DMS79 (cell line): ENCODE measurements at places on chromosomes 4 and X.

- DNase-seq: peak; percentile 11
Measured at GRCh38 chr4:77538574-77539157, 67.0 kb upstream of the CXCL13 start.

DNA sequence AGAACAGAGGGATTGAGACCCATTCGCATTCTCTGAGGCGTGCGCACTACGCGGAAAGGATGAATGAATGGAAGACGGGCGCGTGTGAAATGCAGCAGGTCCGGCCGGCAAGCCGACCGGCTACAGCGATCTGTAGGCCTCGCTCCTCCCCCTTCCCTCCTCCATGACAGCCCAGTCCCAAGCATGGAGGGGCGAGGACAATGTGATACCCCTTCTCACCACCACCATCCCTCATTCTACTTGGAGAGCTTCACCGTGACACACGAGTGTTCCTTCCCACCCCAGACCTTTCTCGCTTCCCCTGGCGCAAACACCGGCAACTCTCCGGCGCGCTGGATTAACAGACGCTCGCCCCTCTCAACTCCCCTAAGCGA is 815 bp downstream of the EIF4E start:
- peak; percentile 20 for DNase-seq

GRCh38 chr4:130820448-130820847 is 1724.5 kb downstream of the C4orf33 start:
- DNase-seq: no peak

GRCh38 chr4:62434921-62435320 is 1234.8 kb downstream of the ADGRL3 start:
- DNase-seq: no peak

- peak; percentile 32 for DNase-seq
Measured at GRCh38 chrX:77446908-77447652, at the start of gene FGF16. Gene FGF16, plus strand, starts transcription at chrX:77447389. Its CDS starts 286 bp downstream, at chrX:77447675.

DNA sequence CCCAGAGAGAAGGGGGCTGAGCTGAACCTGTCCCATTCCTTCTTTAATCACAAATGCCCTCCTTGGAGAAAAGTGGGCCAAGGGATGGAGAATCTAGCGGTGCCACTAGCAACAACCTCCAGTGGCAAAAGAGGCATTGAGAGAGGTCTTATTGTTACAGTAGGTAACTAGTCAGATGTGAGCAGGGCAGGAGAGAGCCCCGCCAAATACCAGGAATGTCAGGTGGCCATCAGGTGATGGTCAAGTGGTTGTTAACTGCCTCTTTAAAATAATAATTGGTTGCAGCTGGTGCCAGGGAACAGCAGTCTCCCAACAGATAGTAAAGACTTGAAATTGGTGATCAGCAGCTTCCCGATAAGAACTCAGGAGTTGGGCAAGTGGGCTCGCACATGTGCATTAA is 116.1 kb downstream of the EVC2 start:
- DNase-seq: no peak

- DNase-seq: no peak
Measured at GRCh38 chr4:108060164-108060563, 70.5 kb downstream of the HADH start.

GRCh38 chr4:140071806-140072205 is 82.2 kb downstream of the MAML3 start:
- DNase-seq: no peak

- DNase-seq: no peak
Measured at GRCh38 chr4:108355186-108355901, 186.6 kb upstream of the LEF1 start.

- no peak for DNase-seq
Measured at GRCh38 chr4:155668707-155669220, 2.1 kb downstream of the GUCY1A1 start.

- DNase-seq: no peak
Measured at GRCh38 chr4:793941-794621, 31.8 kb downstream of the CPLX1 start.

DNA sequence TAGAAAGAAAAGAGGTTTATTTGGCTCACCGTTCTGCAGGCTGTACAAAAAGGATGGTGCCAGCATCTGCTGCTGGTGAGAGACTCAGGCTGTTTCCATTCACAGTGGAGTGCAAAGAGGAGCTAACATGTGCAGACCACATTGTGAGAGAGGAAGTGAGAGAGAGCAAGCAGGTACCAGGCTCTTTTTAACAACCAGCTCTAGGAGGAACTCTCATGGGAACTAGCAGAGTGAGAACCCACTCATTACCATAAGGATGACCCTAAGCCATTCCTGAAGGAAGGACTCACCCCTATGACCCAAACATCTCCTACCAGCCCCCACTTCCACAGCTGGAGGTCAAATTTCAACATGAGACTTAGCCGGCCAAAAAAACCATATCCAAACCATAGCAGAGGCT is 158.6 kb upstream of the ADGRL3 start:
- no peak for DNase-seq

GRCh38 chr4:54384563-54384962 is 155.5 kb downstream of the PDGFRA start:
- DNase-seq: no peak

GRCh38 chr4:47053485-47053884 is 22.1 kb downstream of the GABRB1 start:
- no peak for DNase-seq

- no peak for DNase-seq
Measured at GRCh38 chrX:23334848-23335599, at the start of gene PTCHD1. Gene PTCHD1, plus strand, starts transcription at chrX:23334849. Its CDS starts 27 bp downstream, at chrX:23334876.

- DNase-seq: no peak
Measured at GRCh38 chr4:56389558-56389957, 2.3 kb upstream of the AASDH start.

GRCh38 chrX:112816908-112817307 is 23.7 kb downstream of the AMOT start:
- no peak for DNase-seq

DNA sequence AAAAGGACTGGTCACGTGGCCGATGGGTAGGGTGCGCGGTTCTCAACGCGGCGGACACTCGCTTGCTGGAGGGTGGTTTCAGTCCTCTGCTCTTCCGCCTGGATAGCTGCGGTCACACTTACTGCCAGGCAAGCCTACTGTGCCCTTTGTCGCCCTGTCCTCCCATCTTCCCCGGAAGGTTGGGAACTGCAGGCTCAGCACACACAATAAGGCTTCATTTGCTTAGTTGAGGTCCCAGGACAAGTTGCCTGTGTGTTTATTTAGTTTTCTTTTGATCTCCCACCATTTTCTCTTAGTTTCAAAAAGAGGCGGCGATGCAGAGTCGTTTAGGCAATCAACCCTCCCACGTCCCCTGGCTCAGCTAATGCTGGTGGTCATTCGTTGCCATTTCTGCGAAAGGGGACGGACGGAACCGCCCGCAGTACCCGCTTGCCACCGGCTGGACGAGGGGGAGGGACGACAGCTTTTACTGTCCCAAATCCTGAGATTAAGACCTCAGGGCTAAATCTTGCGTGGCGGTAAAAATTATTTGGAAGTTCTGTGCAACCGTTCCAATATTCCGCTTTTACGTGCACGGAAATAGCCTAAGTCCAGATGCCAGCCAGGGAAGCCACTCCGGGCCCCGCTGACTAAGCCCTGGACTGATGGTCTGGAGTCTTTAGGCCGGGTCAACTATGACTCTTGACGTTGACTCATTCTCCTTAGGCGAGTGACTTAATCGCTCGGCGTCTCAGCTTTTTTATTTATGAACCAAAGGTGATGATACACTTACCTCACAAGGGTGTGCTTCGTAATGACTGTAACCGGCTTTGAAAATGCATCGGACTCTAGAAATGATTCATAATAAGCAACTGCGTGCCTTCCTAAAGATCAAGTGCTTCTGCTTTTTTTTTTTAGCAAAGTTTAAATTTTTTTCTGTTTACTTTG is 671 bp upstream of the EIF4E start:
- no peak for DNase-seq

DNA sequence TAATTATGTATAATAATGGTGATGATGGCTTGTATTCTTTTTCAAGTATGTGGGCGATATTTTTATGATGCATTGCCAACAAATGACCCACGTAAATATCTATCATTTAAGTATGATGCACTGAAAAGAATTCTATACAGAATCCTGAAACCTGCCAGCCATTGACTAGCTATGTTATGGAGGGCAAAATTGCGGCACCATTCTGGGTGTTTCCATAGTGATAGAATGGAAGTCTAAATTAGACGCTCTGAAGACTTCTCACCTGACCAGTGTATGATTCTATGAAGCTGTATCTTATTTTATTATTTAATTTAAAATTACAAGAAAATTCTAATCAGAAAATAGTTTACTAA is 677 bp upstream of the CENPC start:
- no peak for DNase-seq

DNA sequence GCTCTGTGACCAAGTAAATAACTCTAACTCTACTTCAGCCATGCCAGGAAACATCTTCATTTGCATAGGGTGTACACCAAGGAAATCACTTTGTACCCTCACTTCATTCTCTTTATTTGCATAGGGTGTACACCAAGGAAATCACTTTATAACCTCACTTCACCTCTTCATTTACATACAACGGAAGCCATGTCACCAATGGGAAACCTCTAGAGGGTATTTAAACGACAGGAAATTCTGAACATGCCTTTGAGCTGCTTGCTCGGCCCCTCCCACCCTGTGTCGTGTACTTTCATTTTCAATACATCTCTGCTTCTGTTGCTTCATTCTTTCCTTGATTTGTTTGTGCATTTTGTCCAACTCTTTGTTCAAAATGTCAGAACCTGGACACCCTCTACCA is 848.1 kb upstream of the FRG1 start:
- no peak for DNase-seq

- no peak for DNase-seq
Measured at GRCh38 chrX:123990602-123991001, 29.1 kb downstream of the STAG2 start.

GRCh38 chr4:145703850-145704497 is 24.0 kb downstream of the C4orf51 start:
- no peak for DNase-seq

DNA sequence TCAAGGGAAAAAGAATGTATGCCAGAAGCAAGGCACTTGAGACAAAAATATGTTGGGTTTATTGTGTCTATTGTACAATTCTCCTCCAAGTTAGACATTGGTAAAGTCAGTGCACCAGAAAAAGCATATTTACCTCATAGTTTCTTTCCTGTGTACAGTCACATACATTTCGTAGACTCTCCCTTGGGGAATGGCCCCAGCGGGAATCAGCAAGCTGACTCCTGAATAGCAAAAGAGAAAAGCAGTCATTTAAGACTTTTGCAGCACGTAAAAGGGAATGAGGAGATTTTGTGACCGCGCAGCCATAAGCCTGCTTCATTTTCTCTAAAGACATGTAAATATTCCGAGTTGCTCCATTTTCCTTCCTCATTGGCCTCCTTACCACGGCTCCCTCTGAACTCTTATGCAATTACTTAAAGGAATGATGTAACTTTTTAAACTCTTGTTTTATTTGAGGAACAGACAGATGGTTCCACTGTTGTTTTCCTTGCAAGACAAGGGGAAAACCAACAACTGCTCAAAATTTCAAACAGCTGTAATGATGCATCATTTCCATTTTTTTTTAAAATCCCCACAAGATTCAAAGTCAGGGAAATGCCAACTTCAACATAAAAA is 332.7 kb downstream of the UNC5C start:
- DNase-seq: no peak

GRCh38 chr4:56727150-56727549 is 46.1 kb upstream of the HOPX start:
- no peak for DNase-seq

DNA sequence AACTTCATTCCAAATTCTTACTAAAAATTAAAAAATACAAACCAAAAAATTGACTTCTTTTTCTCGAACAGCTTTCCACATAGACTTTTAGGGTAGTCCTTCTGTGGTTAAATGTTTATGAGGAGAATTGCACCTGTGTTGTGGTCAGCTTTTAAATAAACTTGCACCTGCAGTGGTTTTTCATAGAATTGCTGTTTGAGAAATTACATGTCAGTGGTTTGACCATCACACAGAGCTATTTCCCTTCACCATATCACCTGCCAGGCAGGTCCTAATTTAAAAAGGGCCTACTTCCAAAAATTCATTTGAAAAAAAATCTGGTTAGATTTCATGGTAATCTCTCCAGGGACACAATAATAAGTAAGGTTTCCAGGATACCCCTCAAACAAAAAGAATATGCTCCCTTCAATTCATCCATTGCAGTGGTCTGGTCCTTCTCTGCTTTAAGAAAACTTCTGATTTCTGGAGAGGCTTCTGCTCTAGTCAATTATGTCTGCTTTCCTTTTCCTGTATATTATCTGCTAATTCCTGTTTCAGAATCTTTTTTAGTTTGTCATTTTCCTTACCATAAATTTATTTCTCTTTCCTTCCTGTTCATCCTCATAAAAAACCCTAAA is 9.8 kb upstream of the UTP3 start:
- no peak for DNase-seq

GRCh38 chr4:11503166-11503565 is 74.5 kb upstream of the HS3ST1 start:
- DNase-seq: no peak

- DNase-seq: no peak
Measured at GRCh38 chr4:40927074-40927473, 177.3 kb downstream of the NSUN7 start.

- DNase-seq: no peak
Measured at GRCh38 chr4:182085051-182085480, 158.1 kb upstream of the TENM3 start.

GRCh38 chr4:121138039-121138825 is 25.9 kb downstream of the TNIP3 start:
- DNase-seq: no peak

DNA sequence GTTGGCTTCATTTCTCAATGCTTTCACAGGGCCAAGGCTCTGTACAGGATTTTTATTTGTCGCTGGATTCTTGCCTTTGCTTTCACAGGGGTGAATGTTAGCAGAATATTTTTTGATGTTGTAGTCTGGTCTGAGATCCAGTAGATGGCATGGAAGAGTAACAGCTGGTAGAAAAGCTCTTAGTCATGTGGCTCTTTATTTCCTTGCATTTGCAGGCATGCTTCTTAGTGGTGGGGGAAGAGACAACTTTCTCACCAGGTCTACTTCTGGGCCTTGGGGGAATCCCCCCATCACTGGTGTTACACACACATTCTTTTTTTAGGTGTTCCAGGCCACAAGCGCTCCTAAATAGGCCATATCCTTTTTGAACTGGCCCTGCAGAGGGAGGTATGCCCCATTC is 58.2 kb upstream of the DKK2 start:
- DNase-seq: no peak

- no peak for DNase-seq
Measured at GRCh38 chr4:74768857-74769525, 25.3 kb downstream of the BTC start.

- DNase-seq: no peak
Measured at GRCh38 chr4:156961196-156962057, 10.2 kb downstream of the PDGFC start.

DNA sequence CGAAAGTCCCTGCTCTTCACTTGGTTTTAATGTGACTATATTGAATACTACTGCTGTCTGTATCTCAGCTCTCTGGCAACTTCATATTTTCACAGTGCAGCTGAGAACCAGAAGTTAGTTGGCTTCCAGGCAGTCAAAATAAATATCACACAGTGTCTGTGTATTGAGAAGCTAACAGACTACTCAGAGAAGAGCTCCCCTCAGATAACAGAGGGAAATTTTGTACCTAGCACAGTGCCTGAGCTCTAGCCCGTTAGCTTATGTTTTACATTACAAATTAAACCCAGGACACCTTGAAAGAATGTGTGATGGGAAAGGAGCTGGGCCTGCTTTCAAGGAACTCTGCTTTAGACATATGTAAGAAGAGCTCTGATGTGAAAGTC is 22.7 kb downstream of the JADE1 start:
- no peak for DNase-seq
